Ureter (tissue), 1 donor: ENCODE measurements at places on chromosomes 4 and X.

DNA sequence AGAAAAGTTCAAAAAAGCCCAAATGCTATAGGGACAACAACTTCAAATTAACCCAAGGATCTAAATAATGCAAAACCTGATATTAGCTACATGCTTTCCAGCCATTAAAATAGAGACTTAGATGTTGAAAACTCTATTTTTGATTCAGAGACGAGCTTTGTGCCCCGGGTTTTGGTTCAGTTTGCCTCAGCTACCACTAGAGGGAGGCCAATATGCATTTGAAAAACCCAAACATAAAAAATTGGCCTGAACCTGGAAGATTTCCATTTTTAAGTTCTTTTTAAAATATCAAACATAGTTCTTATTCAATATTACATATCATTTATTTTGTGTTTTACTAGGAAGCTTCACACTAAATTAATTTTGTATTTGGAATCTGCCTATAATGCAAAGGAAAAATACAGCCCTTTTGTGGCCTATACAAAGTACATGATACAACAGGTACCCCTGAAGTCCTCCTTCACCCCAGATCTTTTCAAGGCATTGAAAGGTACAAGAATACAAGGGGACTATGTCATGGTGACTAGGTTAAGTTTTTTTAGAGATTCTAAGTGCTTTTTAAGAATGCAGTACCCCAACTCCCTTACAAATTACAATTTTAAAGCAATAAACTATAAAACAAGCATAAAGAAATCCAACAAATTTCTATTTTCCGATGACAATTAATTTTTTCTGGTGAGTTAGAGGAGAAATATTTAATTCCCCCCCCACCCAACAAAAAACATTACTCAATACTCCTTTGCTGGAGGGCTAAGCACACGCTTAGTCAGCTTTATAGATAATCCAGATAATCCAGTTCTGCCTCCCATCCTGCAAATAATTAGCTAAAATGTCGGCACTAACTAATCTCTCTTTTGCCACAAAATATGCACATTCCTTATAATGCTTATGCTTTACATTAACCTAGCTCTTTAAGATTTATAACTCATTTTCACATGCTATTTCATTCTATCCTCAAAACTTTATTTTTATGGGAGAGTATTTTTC lies 97.7 kb upstream of the PTPN13 start:
- peak; percentile 49 for DNase-seq

DNA sequence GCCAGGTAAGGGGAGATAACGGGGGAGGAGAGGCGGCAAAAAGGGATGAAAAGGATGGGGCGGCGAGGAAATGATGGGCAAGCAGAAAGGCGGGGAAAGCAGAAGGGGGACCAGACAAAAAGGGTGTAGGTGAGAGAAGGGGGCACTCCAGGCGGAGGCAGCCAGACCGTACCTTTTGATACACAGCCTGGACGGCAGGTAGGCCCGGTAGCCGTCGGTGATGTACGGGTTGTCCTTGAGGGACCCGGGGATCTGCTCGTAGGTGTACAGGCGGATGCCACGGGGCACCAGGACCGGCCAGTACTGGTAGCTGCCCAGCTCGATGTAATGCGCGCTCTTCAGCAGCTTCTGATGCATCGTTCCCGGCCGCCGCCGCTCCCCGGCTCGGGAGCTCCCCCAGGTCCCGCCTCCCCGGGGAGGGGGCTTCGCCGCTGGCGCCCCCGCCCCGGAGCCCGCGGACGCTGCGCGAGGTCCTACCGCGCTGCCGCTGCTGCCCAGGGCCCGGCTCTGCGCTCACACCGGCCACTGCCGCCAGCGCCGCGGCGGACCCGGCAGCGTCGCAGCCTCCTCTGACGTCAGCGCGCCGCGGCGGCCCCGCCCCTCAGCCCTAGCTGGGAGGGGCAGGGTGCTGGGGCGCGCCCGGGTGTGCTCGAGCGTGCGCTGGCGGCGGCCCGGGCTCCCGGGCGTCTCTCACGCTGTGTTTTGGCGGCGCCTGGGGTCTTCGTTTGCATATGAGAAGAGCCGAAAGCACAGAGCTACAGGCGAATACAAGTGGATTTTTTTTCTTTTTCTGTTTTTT lies at the start of gene PAQR3:
PAQR3 (minus strand) TSS at position 571 of the 799 bp plus-strand sequence; CDS start at position 357, 214 bp downstream.
- peak; percentile 83 for DNase-seq

- DNase-seq: no peak
These were observed 370.0 kb downstream of the FBXO8 start for GRCh38 chr4:173913496-173913895.

DNA sequence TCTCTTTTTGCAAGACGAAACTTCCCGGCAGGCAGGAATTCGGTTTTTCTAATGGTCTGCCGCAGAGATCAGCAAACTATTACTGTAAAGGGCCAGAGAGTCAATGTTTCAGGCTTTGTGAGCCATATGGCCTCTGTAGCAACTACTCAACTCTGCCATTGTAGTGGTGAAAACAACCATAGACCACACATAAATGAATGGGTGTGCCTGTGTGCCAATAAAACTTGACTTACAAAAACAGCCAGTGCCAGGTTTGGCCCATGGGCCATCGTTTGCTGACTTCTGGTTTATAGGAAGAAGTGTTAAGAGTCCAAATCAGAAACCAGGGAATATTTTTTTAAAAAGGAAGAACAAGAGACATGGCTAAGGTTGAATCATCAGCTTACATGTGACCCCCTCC lies 163.0 kb downstream of the SH3KBP1 start:
- no peak for DNase-seq

- no peak for DNase-seq
These were observed 21.7 kb downstream of the PJA1 start for GRCh38 chrX:69143530-69143929.

DNA sequence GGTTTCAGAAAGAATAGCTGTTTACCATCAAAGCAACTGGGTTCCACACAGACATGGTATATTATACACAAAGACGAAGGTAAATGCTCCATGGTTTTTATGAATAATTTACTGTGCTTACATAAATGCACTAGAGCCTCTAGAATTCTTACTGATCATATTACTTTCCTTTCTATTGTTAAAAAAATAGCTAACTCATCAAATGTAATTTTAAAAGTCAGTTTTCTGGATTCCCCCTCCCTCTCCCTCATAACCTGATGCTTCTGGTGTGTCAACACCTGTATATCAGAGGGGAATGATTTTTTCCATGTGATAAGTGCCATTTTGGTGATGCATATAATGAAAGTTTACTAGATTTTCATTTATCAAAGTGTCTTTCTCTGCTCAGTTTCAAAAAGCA lies 31.1 kb upstream of the LEF1 start:
- DNase-seq: no peak

DNA sequence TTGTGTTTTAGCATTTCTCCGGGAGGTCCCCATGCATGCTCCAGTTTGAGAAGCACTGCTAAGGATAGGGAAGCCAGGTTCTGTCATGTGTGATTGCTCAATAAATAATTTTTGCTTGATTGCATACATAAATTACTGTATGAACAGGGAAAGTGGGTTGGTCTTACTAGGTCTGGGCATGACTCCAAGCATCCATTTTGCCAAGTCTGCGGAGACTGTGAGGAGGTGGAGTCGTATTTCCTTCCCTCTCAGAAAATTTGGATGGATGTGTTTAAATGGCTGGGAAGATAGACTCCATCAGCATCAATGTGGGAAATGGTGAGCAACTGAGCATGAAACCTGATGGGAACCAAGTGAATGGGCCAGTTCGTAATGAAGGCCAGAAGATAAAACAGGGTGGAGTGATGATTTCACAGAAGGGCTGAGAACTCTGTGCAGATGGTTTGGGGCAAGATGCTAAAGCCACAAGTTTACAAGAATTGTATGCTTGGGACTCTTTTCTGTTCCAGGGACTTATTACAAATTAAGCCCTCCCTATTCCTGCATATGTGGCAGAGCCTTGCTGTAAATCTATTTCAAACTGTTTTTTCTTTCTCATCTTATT lies 84.1 kb downstream of the NHS start:
- DNase-seq: peak; percentile 51

DNA sequence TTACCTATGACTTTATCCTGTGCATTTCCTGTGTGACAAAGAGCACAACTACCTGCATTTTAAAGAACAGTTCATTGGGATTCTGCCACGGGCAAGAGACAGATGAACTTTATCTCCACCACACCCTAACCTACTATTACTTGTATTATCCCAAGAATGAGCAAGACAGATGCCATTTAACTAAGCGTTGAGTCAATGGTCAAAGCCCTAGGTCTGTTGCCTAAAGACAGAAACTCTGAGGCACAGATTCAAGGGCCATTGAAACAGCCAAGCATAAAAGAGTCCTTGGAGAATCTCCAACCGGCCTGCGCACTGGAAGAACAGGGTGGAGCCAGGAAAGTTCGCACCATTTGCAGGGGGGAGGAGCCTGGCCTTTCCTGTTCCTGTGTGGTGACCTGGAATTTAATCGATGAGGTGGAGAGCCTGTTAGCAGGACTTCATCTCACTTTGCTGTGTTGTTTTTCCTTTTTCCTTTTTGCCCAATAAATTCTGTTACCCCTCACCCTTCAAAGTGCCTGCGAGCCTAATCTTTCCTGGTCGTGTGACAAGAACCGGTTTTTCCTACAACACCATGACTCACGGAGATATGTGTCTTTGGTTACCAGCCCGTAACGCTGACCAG lies 146.4 kb upstream of the DIAPH2 start:
- DNase-seq: no peak
